ENCODE measurements at places on chromosomes 12 and 14.

GRCh38 chr12:795305-795704, 42.9 kb downstream of the WNK1 start:
- DNase-seq = no peak

- peak; percentile 70 for DNase-seq
Observed at GRCh38 chr14:95156161-95157047, 925 bp downstream of the DICER1 start.

DNA sequence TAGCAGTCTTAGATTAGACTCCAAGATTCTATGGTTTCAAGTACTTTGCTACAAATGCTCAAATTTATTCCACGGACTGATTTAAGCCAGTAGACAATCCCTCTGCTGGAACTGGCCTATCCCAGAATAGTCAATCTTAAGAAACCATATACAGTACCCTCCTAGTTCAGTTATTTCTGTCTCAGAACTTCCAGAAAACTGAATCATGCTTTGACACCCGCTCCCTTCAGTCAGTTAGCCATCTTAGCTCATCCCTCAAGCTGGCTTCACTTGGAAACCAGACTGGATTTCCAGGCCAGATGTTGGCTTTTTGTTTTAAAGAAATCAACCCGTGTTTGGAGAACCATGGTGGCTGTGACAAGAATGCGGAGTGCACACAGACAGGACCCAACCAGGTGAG, 125.5 kb downstream of the NT5DC3 start:
- DNase-seq = no peak

- DNase-seq = no peak
Observed at GRCh38 chr14:59240356-59240755, 51.9 kb downstream of the DAAM1 start.

- DNase-seq = no peak
Observed at GRCh38 chr14:23062002-23062401, 4.7 kb upstream of the CDH24 start.

- DNase-seq = peak; percentile 87
Observed at GRCh38 chr14:75277008-75277814, 1.4 kb upstream of the FOS start.

DNA sequence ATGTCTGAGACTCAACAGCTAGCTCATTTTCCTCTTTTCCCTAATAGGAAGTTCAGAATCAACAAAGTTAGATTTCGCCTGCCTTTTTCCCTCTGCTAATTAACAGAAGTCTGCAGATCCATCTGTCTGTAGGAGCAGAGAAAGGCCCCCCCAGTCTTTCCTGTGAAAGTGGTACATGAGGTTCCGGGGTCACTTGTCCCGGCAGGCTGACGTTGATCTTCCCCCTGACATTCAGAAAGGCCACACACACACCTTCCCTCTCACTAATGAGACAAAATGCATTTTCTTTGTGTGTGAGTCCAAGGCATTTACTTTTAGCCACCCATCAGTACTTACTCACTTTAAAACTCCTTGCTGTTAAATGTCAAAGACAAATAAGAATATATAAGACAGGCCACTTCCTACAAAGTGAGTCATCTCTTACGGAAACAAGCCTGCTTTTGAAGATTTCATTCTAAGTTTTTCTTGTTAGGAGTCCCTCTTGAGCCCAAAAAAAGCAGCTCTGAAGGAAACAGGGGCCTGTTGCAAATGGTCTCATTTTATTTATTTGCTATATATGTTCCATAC, 138.7 kb downstream of the TTC7B start:
- no peak for DNase-seq

DNA sequence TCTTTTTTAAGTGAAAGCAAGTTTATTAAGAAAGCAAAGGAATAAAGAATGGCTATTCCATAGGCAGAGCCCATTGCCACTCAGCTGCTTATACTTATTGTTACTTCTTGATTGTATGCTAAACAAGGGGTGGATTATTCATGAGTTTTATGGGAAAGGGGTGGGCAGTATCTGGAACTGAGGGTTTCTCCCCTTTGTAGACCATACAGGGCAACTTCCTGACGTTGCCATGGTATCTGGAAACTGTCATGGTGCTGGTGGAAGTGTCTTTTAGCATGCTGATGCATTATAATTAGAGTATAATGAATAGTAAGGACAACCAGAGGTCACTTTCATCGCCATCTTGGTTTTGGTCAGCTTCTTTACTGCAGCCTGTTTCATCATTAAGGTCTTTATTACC, 66.3 kb upstream of the AMN start:
- no peak for DNase-seq

GRCh38 chr12:6163416-6164060, 36.7 kb upstream of the CD9 start:
- DNase-seq = no peak

DNA sequence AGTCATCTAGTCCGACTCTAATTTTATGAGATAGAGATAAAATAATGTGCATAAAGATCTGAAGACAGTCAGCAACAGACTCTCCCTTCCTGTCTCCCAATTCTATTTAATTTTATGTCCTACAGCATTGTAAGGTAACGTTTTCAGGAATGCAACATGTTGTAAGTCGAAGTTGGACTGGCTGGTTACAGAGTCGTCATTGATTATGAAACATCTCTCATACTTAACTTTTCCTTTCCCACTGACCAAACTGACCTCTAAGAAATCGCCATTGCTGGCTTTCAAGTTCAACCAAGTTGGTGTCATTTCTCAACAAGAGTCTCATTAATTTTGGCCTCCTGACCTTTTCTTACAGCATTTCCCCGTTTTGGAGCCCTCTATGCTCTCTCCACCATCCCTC, 4.9 kb upstream of the RIC8B start:
- DNase-seq = no peak

DNA sequence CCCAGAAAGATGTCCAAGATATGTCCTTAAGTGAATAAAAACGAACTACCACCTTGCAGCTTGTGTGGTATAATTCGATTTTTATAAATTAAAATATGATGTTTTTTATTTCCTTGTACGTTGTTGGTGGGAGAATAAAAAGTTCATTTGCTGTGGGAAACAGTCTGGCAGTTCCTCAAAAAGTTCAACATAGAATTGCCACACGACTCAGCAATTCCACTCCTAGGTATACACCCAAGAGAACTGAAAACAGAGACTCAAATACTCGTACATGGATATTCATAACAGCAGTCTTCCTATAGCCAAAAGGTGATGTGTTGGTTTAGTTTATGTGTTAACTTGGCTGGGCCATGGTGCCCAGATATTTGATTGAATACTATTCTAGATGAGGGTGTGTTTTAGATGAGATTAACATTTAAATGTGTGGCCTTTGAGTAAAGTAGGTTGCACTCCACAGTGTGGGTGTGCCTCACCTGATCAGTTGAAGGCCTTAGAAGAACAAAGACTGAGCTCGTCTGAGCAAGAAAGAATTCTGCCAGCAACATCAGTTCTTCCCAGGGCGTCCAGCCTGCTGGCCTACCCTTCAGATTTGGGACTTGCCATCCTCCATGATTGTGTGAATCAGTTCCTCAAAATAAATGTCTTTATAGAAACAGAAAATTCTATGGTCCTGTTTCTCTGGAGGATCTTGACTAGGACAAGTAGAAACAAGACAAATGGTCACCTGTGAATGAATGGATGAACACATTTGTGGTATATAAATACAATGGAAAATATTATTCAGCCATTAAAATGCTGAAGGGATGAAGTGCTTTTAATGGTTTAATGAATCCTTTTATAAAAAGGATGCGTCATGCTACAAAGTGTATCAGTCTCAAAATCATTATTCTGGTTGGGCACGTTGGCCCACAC, 5.1 kb upstream of the DENR start:
- DNase-seq = no peak

DNA sequence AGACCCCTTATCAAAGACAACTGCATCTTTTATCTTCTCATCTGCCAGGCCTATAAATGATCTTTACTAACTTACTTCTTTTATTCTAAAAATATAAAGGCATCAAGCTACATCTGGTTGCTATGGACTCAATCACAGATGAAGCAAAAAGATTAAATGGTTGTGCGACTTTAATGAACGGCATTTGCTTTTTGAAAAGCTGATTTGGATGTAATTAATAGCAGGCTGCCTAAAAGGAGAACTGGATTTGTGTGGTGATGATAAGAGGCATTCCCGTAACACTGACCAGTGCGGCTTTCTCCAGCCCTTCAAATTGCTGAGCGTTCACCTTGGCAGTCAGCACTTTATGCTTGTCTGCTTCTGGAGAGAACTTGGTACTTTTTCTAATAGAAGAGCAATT, 103.8 kb downstream of the ARMH4 start:
- no peak for DNase-seq

DNA sequence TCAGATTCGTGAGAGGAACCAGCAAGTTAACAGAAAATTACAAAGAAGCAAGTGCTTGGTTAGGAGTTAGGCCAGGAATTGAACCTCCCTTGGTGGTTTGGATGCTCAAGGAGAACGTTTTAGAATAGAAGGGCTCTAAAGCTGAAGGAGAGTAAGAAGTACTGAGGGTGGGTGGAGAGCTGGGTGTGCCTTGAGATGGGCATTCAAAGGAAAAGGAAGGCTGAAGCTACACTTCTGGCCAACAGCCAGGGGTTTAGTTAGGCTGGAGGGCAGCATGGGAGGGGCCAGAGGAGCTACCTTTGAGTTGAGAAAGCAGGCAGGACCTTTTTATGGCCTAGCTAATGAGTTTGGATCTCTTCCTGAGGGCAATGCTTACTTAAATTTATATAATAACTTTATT, 421.2 kb downstream of the CCDC91 start:
- DNase-seq = no peak

Data from ecto neural progenitor cell (in vitro differentiated cells).